ENCODE measurements at places on chromosomes 4 and X. TPM values are rescaled to one million over a fixed set of nuclear protein-coding genes. Genes with fewer than 3 reads are reported as not detected.

- DNase-seq = peak; percentile 46
Observed at GRCh38 chrX:119235051-119235511, 1.0 kb upstream of the PGRMC1 start.

DNA sequence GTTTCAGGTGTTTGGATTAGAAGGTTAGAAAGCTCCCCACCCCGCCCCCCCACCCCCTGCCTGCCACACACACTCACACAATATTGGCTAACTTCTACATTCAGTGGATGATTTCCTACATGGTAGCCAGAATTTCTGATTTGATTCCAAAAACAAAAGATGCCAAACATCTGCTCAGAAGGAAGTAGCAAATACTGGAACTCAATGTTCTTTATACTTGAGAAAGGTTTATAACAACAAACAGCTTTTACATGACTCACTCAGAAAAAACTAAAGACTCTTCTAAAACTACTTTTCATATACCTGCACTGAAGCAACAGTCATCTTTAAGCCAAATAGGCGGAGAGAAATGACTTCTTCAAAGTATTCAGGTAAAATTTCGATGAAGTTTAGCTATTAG, 750.5 kb upstream of the POU3F4 start:
- no peak for DNase-seq

DNA sequence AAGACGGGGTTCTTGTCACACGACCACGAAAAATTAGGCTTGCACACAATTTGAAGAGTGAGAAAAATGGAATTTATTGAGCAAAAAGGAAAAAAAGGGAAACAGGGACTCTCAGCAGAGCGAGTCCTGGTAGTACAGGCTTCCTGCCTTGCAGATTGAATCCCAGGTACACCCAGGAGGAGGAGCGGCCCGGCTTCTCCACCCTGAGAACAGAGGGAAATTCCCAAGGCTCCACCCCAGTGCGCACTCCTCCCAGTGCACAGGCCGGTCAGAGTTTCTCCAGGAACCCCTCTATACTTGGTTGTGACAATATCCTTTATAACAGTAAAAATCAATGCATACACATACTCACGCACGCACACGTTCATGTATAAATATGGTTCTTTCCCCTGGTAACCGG, 22.0 kb downstream of the SLC4A4 start:
- no peak for DNase-seq

Gene ZNF185
- total RNA-seq = 11.3 TPM

Gene DCAF4L1
- total RNA-seq = 0.07 TPM

Gene PNCK
- total RNA-seq = 26.8 TPM

DNA sequence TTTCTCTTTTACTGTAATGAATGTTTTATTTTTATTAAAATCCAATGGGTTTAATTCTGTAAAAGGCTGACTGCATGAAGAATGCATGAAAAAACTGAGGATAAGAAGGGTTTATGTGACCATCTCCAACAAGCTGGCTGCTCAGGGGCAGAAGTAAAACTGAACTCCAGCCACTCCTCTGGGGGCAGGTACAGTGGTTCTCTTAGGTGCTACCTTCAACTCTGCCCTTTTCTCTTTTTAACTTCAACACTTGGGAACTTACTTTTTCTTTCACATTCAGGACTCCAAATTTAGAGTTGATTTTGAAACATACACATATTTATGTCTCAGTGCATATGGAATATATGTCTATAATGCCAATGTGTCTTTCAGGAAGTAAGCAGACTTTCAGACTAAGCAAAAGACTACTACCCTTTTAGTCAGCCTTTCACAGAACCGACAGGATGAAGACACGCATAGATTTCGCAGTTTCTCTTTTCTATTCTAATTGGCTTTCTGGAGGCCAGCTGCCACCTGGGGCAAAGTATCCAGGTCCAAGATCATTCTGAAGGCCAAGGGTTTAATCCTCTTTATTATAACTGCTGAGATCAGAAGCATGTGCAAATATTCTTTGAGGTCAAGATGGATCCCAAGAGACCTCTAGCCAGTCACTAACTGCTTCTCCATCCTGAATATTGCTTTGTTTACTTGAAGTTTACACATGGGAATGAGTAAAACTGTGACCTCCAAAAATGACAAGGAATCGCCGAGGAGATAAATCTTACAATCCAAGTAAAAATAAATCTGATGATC, 30.7 kb downstream of the HS3ST1 start:
- DNase-seq = no peak

GRCh38 chr4:23149815-23150214, 457.1 kb downstream of the GBA3 start:
- DNase-seq = no peak

Gene TLR3
- total RNA-seq = 0.92 TPM

DNA sequence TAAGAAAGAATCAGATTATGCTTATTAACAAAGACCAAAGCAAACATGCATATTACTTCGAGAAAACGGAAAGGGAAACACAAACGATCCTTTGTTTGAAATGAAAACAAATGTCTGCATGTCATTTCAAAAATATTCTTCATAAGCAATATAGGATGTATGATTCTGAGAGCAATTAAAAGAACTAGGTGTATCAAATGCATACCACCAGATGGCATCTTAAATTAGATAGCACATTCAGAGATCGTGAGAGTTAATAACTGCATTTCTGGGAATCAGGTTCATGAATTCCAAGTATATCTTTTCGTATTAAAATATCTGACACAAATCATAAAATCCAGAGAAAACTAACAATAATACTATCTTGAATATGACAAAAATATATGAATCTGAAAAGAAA, 159.5 kb downstream of the PPP3CA start:
- no peak for DNase-seq
